ENCODE measurements at places on chromosomes 11 and 22.

GRCh38 chr11:2466869-2467694 lies 22.3 kb downstream of the KCNQ1 start:
- DNase-seq: no peak

GRCh38 chr11:35539781-35540281 lies 14.4 kb upstream of the PAMR1 start:
- no peak for DNase-seq

- DNase-seq: no peak
Measured at GRCh38 chr11:76279038-76279437, 72.7 kb upstream of the WNT11 start.

DNA sequence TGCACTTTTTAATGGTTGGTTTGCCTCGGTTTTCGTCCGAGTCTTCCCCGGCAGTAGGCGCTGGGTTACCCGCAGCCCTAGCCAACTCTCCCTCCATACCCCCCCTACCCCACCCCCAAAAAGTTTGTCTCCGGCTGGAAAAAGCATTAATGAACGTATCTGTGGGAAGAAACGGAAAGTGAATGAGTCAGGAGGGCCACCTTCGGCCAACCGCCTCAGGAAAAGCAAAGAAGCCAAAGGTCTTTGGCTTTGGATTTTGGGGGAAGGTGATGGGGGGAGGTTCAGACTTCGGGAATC lies 508 bp upstream of the FLI1 start:
- DNase-seq: no peak

GRCh38 chr11:101817581-101817980 lies 97.2 kb upstream of the CEP126 start:
- no peak for DNase-seq

DNA sequence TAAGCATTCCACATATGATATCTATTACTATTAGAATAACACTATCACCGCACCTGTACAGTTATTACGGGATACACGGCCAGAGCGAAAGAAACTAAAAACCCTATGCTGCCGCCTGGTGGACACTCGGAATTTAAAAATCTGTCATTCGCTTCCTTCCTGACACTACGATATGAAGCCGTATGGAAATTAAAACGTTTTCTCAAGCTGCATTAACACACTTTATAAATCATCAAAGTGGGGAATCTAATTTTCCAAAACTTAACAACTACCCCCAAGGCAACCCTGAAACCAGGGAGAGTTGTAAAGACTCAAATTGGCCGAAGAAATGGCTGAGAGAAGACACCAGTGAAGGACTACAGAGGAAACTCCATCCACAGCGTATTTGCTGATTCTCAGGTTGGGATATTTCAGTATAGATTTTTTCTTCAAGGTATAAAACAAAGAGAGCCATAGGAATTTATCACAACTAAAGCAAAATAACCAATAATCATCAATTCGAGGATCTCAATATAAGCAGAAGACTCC lies 1.4 kb downstream of the CCDC73 start:
- DNase-seq: no peak

DNA sequence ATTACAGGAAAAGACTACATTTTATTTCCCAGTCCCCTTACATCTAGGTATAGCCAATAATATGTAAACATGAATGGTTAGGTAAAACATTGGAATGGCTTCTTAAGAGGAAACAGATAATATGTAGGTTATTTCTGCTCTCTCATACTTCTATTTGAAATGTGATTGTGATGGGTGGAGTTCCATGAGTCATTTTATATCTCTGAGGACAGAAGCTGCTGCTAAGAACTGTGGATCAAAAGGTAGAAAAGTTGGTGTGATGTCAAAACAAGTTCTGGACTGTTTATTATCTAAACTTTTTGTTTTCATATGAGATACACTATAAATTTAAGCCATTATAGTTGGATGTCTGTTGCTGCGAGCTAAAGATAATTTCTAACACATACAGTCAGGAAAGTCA lies 799.4 kb upstream of the TENM4 start:
- DNase-seq: no peak

DNA sequence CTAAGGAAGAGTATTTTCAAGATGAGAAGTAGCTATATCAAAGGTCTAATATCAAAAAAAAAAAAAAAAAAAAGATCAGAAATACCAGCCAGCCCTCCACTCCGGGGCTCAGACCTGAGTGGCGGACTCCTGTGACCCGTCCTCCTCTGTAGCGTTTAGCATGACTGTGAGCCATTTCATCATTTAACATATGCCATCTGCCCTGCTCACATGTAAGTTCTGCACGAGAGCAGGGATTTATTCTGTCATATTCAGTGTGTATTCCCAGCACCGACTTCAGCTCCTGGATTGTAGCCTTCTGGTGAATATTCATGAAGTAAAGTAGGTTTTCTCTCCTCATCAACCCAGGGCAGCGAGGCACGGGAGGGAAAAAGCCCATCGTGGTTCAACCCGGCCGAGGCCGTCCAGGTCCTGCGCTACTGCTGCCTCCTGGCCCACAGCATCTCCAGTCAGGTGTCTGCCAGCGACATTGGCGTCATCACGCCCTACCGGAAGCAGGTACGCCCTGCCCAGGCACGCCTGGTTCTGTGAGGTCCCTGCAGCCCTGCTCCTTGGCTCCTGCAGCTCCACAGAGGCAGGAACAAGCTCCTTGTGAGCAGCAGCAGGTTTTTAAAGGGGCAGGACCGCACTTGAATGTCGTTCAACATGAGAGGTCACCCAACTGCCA lies 12.7 kb upstream of the PANX2 start:
- DNase-seq: no peak

DNA sequence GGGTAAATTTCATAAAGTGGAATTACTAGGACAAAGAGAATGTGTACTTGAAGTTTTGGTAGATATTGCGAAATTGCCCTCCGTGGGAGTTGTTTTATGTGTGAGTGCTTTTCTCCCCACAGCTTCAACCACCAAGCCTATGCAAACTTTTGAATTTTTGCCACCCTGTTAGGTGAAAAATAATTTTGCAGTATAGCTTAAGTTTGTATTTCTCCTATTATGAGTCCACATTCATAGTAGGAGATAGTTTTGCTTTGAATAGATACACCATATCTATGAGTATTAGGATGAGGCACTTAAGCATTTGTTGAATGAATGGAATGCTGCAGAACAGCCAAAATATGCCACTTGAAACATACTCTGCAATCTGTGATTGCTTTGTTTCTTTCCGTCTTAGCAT lies 43.6 kb downstream of the UVRAG start:
- DNase-seq: no peak

- DNase-seq: no peak
Measured at GRCh38 chr22:40326905-40327735, 19.2 kb upstream of the ADSL start.

- no peak for DNase-seq
Measured at GRCh38 chr11:92295175-92296137, 70.8 kb downstream of the FAT3 start.

- DNase-seq: no peak
Measured at GRCh38 chr11:126702165-126702720, 298.3 kb downstream of the KIRREL3 start.

DNA sequence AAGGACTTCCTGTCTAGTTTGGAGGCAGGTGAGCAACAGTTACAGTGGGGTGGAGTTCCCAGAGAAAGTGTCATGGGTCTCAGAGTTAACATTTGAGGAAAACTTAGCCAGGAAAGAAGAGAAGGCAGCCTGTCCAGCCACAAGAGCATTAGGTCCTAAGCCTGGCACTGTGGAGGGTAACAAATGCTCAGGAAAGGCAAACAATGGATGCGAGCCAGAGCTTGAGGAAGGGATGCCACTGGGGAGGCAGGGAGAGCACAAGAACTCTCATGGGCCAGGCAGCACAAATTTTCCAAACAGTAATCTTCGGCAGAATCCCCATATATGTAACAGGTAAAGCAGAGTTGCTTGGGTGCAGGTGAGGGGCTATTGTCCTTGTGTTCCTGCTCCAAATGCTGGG lies 8.0 kb upstream of the SERPIND1 start:
- no peak for DNase-seq

DNA sequence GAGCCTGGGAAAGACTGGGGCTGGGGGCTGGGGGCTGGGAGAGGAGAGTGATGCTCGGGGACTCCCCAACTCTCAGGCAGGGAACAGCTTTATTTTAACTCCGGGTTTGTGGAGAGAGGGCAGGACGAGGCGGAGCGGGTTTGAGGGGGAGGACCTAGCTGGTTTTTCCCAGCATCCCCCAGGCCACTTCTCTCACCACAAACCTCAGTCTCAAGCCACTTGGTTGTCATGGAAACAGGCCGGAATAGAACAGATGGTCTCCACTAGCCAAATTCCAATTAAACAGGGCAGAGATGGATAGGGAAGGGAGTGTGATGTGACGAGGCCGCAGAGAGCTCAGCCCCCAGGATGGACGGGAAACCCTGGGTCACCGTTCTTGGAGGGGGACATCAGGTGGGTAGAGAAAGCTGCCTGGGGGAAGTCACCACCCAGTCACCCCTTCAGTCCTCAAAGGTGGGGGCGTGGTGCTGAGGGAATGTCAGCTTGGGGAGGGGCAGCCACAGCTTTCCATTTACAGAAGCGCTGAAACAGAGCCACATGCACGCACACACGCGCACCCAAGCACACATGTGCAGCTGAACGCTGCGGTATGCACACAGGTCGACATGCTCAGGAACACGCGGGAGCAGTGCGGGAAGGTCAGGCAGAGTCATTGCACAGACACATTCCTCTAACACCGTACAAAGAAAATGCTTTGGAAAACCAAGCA lies 19.2 kb downstream of the NECTIN1 start:
- no peak for DNase-seq

DNA sequence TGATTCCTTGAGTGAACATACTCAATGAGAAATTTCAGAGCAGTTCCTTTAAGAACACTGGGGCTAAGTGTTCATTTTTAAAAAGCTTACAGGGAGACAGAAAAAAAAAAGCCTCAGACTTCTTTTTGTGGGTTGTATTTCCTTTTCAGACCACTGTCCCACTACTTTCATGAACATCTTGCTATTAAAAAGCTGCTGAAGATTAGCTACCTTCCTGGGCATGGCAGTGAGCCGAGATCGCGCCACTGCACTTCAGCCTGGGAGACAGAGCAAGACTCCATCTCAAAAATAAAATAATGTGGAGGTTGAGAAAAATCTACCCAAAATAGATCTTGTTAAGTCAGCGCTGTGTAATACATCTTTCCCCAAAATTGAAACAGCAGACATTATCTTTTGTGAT lies 10.8 kb downstream of the TRAF6 start:
- DNase-seq: no peak

GRCh38 chr11:119729581-119729927 lies 554 bp upstream of the NECTIN1 start:
- no peak for DNase-seq

DNA sequence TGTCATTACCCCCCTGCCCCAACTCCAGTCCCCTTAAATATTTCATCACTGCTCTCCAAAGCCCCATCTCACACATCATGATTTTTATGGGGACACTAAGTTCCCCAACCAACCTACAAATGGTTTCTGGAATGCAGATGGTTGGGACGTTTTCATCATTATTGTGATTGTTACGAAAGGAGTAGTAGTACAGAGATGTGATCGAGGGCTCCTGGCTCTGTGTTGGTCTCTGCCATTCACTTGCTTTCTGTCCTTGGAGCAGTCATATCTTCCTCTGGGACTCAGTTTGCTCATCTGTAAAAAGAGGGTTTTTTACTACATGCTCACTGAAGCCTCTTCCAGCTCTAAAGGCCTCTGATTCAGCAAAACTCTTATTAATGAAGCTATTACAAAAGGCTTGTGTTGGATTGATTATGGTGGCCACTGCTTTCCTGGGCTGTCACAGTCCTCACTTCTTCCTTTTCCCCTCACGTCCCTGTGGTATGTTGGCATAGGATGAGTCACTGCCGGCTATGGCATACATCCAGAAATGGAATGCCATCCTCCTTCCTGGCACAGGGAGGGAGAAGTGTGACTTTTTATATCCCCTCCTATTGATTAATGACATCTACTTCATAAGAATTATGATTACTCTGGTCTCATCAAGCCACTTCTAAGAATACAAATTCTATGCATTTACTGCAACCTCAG lies 593.7 kb downstream of the METTL15 start:
- DNase-seq: no peak

- no peak for DNase-seq
Measured at GRCh38 chr22:26561756-26562417, 28.0 kb downstream of the TPST2 start.

DNA sequence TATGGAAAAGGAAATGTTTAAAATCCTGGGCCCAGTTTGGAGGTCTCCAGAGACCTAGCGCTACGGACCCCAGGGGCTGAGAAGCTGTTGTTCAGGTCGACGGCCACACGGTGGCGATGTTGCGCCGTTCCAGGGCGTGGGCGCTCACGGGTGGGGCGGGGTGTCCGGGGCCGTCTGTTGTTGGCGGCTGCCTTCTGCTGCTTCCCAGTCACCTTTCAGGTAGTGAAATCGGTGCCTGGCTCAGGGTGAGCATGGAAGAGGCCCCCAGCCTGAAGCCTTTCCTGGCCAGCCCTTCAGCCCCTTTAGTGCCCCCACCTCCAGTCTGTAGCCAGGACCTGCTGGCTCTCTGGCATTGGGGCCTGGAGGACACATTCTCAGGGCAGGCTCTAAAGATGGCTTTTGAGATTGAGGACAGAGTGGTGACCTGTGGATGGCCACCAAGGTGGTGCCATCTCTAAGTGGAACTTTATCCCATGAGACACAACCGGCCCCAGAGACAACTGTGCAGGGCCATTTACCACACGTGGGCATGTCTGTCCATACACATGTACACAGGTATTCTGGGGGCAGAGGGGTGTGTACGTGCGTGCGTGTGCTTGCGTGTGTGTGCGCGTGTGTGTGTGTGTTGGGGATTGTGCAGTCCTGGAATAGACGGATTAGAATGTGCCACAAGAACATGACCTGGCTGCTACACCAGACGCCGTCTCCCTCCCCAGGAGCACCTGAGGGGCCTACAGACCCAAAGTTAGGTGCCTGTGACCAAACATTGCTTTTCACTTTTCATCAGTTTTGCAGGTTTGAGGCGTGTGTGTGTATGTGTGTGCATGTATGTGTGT lies 53.8 kb downstream of the ST14 start:
- peak; percentile 37 for DNase-seq

DNA sequence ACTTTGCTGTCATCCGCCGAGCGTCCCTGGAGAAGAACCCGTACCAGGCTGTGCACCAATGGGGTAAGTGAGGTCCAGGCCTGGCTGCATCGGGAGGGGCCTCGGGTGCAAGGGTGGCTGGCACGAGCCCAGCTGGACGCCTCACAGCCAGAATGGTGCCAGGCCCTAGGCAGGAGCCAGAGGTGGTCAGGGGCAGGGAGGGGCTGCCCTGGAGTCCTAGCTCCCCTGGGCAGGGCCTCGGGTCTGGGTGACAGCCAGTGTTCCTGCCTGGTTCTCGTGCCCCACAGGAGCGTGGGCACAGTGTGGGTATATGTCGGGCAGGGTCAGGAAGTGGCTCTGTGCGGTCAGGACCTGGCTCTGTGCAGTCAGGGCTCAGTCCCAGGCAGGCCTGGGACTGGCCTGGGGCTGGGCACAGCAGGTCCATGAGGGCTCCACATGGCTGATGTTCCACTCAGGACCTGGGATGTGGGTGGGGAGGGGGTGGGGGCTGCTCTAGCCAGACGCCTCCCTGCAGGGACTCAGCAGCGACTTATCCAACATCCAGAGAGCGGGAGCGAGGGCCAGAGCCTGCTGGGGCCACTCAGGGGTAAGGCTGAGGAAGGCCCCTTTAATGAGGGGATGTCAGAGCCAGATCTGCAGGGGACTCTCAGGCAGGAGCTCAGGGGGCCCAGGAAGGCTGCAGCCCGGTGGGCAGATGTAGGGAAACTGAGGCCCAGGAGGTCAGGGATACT lies 1.2 kb downstream of the TSPAN32 start:
- DNase-seq: no peak

- no peak for DNase-seq
Measured at GRCh38 chr11:93784935-93785360, 866 bp downstream of the MED17 start.

- DNase-seq: no peak
Measured at GRCh38 chr11:70860888-70861287, 391.5 kb downstream of the SHANK2 start.
